ENCODE measurements at places on chromosomes 5 and 9. TPM values are rescaled to one million over a fixed set of nuclear protein-coding genes. Genes with fewer than 3 reads are reported as not detected.

SPACA9 gene
- total RNA-seq = 1.8 TPM

STPG3 gene
- not detected for total RNA-seq

FOXD4 gene
- 0.35 TPM for total RNA-seq

FAM174A gene
- total RNA-seq = 5.1 TPM

DNA sequence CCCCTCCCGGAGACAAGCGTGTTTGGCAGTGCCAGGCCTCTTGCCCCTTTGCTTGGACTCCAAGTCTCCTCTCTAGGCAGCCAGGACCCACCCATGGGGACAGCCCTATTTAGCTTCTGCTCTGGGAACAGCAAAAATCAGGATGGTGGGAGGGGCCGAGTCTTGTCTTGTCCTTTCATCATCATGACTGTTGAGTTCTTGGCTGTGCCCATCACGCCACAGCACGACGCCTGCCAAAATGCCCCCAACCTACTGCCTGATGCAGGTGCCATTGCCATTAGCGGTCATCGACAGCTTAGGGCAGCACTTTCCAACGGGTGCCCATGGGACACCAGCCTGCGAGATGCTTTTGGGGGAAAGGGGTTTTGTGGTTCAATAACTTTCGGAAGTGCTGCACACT is 18.9 kb downstream of the PLPP7 start:
- DNase-seq = no peak

DNA sequence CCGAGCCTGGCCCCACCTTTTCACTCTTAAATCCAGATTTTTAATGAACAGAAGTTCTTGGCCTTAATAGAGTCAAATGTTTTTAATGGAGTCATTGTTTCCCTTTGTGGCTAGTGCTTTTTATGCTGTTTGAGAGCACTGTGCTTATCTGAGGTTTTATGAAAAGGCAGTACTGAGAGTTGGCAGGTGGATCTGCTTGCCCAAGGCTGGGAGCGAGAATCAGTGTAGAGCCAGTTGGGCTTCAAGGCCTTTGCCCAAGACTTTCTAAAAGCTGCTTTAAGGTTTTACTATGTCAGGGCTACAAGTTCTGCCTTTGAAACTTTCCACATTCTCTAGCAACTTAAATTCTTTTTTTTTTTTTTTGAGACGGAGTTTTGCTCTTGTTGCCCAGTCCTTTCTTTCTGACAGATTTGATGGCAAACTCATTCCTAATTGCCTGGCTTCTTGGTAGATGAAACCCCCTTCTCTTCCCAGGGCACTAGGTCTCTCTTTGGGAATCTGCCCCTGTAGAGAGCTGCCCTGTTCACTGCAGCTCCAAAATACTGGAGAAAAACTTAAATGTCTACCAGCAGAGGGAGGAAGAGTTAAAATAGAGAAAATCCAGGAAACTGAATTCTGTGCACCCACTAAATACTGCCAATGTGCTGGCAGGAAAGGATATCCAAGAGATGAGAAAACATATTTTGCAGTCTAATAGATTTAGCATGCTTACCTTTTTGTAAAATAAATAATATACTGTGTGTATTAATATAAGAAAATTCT is 36.9 kb upstream of the CDK20 start:
- no peak for DNase-seq

- DNase-seq = no peak
Measured at GRCh38 chr5:176508603-176509002, 28.6 kb downstream of the RNF44 start.

IFNK gene
- total RNA-seq = not detected

SLC6A7 gene
- not detected for total RNA-seq

- no peak for DNase-seq
Measured at GRCh38 chr9:129101279-129101678, 9.3 kb downstream of the CRAT start.

DNA sequence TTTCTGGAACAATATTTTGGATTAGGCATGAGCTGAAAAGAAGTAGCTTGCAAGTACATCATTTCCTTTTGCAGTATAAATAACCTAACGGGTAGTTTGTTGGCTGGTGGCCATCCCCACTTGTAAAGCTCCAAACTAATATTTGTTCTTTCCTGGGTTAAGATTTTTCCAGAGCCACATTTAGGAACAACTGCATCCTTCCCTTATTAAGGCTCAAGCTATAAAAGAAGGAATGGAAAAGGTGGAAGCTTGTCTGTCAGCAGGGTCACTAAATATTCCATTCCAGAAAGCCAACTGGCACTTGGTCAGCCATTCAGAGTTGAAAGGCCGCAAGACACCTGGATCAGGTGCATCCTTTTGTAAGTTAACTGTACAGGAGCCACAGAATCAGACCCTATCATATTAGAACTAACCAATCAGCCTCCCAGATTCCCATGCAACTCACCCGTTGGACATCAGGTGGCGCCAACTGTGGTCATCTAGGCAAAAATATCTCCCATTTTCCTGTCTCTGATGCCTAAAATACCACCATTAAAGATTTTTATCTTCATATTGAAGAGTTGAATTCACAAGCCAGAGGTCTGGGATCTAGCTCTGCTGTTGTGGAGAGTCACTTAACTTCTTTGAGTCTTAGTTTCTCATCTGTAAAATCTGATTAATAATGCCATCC is 82.9 kb downstream of the PTCD2 start:
- no peak for DNase-seq

DNA sequence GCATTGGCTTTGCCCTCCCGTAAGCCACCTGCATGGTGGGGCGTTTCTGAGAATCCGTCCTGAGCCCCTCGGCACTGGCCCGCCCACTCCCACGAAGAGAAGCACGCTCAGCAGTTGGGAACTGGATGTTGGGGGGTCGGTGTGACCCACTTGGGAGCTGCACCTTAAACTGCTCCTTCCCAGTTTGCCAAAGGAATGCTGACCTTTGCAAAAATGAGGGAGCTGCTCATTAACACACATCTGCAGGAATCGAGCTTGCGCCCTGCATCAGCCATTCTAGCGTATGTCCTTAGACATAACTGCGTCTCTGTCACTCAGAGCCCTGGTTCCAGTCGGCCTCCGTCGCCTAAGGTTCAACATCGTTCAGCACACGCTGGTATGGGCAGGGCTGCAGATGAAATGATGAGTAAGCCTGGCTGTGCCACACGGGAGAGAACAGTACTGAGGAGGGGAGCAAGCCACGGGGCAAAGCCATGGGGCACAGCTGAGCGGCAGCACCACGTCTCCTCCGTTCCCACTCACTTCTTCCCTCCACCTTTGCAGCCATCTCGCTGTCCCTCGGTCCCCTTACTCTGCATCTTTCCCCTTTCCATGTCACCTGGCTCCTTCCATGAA is 28.8 kb upstream of the NCS1 start:
- DNase-seq = no peak

DNA sequence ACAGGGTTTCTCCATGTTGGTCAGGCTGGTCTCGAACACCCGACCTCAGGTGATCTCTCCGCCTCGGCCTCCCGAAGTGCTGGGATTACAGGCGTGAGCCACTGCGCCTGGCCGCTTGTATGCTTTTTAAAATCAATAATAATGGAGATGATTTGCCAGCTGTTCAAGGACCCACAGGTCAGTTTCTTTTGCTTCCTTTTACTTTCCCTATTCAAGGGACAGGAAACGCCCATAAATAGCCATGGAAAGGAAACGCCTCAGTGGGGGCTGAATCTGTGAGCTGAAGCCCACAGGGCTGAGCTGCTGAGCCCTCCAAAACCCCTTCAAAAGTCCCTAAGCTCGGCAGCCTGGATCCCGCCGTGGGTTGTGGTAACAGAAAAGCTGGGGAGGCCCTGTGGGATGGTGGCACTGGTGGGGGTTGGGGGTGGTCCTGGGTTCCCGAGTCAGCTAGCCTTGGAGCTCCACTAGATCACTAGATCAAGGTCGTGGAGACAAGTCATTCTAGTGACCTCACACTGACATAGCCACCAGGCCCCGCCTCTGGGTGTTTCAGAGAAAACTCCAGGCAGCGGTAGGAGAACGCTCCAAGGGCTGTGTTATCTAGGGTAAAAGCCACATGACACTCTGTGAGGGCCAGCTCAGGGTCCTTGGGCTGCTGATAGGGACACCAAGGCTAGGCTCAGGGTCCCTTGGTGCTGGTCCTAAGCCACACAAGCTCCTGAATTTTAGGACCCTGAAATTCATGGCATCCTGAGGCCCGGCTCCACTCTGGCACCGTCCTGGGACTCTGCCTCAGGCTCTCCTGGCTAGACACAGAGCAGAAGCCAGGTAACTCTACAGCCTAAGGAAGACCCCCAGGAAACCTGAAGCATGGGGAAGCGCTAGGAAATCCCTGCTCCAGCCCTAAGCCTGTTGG is 18.0 kb upstream of the DUSP1 start:
- DNase-seq = no peak

GNA14 gene
- total RNA-seq = not detected

DNA sequence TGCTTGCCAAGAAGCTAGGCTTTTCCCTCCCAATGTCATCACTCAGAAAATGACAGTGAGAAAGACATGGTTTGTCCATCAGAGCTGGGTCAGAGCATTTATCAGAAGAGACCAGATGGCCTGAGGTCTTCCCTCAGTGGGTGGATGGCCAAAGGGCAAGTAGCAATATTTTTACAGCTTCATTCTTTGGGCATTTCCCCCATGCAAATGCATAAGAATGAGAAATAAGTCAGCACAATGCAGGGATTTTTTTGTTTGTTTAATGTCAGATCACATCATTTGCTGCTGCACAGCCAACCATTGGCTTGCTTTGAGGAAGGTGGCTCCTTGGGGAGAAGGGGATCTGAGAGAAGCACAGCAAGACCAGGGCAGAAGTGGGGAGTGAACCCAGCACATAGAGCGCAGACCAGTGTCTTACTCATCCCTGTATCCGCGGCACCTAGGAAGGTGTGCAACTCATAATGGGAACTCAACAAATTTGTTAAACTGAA is 209.6 kb downstream of the SEMA6A start:
- DNase-seq = no peak

DNA sequence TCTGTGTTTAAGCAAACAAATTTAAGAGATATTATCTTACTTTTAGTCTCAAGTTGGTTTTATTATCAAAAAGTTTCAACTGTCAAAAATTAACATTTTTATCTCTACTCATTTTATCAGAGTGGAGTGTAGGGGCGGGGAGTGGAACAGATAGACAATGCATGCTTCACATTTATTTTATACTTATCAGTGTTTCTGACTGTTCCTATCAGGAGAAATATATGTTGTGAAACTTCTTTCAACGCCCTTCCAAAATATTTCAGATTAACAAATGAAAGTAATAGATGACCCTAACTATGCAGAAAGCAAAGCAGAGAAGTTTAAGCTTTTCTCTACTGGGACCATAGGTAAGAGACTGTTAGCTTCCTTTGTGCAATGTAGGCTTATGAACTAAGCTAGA is 44.9 kb upstream of the MAST4 start:
- DNase-seq = no peak

PSD2 gene
- total RNA-seq = not detected

- DNase-seq = no peak
Measured at GRCh38 chr9:129109952-129110739, 447 bp downstream of the CRAT start.

SPATA31C2 gene
- not detected for total RNA-seq

- no peak for DNase-seq
Measured at GRCh38 chr5:139454568-139455290, 7.8 kb downstream of the ECSCR start.

DNA sequence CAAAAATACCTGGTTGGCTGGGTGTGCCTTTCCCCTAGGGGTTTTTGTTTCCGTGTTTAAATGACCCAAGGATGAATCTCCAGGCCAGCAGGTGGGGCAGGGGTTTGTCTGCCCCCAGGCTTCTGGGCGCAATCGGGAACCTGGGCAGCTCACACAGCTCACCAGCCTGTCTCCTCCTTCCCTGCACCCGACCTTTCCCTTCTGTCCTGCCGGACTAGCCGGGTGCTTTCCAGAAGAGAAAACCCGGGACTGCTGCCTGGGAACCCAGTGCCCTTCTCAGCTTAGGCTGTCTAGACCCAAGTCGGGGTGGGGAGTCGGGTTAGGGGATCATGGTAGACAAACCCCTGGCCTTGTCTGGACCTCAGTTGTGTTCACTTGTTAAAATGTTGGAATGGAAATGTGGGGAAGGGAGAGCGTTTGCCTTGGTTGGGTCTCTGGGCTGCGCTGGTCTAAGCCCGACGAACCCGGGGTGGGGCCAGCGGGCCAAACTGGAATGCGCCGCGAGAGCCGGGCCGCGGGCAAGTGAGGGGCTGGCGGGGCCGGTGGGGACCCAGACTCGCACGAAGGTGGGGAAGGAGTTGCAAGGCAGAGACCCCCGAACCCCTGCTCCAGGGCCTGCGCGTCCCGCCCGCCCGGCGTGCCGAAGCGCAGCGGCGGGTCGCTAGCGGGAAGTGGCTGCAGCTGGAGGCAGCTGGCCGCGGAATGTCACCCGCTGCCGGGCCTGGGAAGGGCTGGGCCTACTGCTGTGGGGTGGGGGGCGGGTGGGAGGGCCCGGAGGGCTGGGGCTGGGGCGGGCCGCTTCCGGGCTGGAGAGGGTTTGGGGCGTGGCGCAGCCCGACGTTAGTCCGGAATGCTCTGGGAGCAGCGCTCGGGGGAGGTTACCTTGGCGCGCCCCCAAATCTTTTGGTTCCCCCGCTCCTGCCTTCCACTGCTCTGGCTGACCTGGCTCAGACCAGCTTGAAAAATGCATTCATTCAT is 84.6 kb downstream of the DAB2IP start:
- no peak for DNase-seq

MAP3K1 gene
- 139 TPM for total RNA-seq

DNA sequence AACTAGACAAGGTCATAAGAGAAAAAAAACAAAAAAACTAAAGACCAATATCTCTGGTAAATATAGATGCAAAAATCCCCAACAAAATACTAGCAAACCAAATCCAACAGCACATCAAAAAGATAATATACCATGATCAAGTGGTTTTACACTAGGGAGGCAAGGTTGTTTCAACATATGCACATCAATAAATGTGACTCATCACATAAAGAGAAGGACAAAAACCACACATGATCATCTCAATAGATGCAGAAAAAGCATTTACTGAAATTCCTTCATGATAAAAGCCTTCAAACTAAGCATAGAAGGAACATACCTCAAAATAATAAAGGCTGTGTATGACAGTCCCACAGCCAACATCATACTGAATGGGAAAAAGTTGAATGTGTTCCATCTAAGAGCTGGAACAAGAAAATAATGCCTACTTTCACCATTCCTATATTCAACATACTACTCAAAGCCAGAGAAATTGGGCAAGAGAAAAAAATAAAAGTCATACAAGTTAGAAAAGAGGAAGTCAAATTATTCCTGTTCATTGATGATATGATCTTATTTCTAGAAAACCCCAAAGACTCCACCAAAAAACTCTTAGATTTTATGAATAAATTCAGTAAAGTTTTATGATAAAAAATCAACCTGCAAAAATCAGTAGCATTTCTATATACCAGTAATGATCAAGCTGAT is 72.2 kb upstream of the FAM169A start:
- no peak for DNase-seq

GRCh38 chr9:105392531-105392930 is 55.3 kb upstream of the FSD1L start:
- no peak for DNase-seq

IER5L gene
- total RNA-seq = 3.6 TPM

- DNase-seq = no peak
Measured at GRCh38 chr9:122949696-122950095, 8.9 kb downstream of the RABGAP1 start.

DNA sequence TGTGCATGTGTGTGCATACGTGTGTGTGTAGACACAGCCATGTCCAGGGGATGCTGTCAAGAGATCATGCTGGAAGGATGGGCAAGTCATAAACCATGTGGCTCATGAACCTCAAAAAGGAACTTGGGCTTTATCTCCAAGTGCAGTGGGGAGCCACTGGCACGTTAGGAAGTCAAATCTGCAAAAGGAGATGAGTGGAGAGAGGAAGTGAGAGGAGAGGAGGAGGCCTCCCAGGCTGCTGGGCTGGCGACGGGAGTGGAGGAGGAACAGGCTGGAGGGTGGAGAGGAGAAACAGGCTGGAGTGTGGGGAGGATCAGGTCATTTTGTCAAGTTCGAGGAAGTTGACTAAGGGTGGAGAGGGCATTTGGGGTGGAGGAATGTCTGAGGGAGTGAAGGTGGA is 29.2 kb upstream of the TIFAB start:
- DNase-seq = no peak

BRD3 gene
- total RNA-seq = 48.5 TPM

All from CD4-positive, alpha-beta memory T cell (primary cell).